ENCODE measurements at places on chromosomes 12 and 14.

DNA sequence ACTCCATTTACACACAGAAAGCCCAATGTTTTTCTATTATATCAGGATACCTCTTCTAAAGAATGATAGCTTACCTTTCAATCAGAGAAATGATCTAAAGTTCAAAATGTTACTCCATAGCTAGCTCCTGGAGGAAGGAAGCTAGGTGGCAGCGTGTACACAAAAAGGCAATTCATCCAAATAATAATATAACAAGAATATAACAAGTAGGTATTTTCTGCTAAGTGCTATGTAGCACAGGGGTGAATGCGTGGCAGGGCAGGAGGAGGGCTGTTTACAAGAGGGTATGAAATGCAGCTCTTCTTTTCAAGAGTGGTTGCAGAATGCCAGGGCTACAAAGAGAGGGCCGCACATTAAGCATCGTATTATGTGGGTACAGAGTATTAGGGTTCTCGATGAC is 663 bp upstream of the SNAPC1 start:
- DNase-seq = no peak

DNA sequence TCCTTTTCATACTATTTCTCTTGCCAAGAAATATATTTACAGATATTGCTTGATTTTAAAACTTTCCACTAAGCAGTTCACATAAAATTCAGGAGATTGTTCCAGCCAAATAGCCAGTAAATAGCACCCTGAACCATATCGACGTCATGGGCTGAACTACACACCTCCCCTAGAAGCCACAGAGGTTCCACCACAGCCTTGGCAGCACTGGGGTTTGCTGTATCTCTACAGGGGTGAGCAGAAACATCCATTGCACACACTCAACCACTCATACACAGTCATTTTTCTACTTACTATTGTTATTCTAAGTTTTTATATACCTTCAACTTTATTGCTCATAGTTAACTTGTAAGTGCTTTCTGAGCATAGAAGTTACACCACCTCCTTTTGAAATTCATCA is 8.1 kb upstream of the EIF2S3B start:
- no peak for DNase-seq

GRCh38 chr12:69024907-69025306 is 91.9 kb upstream of the CPM start:
- DNase-seq = no peak

DNA sequence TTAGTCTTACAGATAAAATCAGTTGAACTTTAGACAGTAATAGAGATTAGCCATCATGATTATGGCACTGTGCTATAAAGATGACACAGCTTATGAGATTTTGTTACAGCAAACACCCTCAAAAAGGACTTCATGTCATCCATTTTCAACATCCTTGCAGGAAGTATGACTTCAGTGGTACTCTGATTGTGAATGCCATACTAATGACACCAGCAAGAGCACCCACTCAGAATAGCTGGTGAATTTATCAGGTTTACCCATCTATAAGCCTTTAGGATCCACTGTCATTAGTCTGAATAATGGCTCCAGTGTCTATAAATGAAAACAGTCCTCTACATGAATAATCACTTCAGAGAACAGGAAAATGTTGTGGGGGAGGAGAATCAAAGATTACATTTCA is 615.2 kb downstream of the RPS29 start:
- no peak for DNase-seq

DNA sequence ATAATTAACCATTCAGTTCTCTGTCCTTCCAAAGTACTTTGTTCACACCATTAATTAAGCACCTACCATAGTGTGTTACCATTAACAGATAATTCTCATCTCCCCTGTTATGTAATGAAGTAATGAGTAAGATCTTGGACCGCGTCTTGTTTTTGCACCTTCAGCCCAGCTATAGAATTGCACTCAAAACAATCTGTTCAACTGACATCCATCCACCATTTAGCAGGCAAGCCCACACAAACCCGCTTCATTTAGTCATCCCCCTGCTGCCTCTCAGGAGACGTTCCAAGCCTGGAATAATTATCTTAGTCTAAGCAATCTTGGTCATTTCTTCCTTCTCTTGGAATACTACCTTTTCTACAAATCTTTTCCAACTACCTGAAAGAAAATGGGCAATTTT is 74.4 kb downstream of the DUSP16 start:
- DNase-seq = no peak

DNA sequence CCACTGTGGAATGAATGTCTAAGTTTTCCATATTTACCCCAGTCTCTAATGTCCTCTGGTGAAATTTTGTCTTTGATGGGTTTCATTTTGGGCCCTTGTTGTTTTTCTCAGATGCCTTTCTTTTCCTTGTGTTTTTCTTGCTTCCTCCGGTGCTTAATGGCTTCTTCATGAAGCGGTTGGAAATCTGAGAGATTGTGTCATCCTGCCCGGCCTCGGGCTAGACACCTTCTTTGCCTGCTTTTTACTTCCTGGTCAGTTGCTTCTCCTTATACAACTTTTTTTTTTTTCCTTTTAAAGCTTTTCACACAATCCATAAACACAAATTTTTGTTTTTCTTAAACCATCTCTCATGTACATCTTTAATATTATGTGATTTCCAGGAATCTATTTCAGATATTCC is 7.1 kb downstream of the ETV6 start:
- no peak for DNase-seq

GRCh38 chr14:74951443-74952179 is 3.8 kb downstream of the PGF start:
- no peak for DNase-seq

DNA sequence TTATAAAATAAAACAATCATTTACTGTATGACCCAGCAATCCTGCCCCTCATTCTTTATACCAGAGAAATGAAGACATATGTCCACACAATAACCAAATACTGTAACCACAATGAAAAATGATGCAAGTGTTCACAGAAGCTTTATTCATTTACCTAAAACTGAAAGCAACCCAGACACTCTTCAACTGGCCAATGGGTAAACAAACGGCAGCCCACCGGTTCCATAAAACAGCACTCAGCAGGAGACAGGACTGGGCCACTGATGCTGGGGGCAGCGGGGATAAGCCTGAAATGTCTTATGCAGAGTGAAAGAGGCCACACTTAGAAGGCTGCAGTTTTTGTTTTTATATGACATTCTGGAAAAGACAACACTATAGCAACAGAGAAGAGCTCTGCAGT is 15.1 kb downstream of the DDX51 start:
- no peak for DNase-seq

- no peak for DNase-seq
These were observed 305.4 kb downstream of the BCL11B start for GRCh38 chr14:98966475-98967162.

- no peak for DNase-seq
These were observed 75.7 kb downstream of the PLEKHG7 start for GRCh38 chr12:92778525-92778924.

- DNase-seq = peak; percentile 38
These were observed 31.2 kb downstream of the TMEM132C start for GRCh38 chr12:128298091-128298748.

GRCh38 chr14:52018252-52018651 is 28.9 kb downstream of the RTRAF start:
- no peak for DNase-seq

DNA sequence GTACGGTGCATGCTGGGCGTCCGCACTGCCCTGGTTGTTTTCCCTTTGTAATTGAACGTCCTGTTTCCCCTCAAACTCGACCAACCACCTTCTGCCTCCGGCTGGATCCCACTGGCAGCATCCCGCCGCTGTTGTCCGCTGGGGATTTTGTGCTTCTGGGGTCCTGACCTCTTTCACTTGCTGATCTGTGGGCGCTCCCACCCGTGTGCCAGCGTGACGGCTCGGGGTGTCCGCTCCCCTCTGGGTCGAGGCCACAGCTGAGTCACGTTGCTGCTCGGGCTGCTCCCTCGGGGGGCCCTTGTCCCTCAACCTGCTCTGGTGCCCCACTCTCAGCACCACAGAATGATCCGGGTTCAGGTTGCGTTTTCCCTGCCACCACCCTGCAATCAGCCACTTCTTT is 8.0 kb downstream of the PGAM5 start:
- DNase-seq = no peak

DNA sequence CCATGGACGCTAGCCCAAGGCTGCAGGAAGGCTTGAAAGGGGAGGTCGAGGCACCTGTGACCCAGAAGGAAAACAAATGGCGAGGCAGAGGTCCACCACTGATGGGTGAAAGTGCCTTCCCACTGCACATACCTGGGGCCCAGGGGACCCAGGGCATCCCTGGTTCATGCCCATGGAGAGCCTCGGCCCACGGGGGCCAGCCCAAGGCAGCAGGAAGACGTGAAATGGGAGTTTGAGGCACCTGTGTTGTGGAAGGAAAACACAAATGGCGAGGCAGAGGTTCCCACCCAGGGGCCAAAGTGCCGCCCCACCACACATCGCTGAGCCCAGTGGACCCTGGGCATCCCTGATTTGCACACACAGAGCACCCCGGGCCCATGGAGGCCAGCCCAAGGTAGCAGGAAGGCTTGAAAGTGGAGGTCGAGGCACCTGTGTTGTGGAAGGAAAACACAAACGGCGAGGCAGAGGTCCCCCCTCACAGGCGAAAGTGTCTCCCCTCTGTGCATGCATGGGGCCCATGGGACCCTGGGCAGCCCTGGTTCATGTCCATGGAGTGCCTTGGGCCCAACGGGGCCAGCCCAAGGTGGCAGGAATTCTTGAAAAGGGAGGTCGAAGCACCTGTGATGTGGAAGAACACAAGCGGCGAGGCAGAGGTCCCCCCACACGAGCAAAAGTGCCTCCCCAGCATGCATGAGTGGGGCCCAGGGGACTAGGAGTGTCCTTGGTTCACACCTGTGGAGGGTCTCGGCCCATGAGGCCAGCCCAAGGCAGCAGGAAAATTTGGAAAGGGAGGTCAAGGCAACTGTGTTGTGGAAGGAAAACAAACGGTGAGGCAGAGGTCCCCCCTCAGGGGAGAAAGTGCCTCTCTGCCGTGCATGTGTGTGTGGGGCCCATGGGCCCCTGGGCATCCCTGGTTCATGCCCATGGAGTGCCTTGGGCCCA is 383.3 kb downstream of the ALG10 start:
- DNase-seq = no peak

GRCh38 chr12:54526812-54527630 is 22.4 kb upstream of the PDE1B start:
- DNase-seq = peak; percentile 75

- peak; percentile 69 for DNase-seq
These were observed 2.0 kb upstream of the GAPDH start for GRCh38 chr12:6532051-6532926.

GRCh38 chr12:41367726-41368405 is 179.7 kb downstream of the PDZRN4 start:
- DNase-seq = no peak

Measured in neuronal stem cell (in vitro differentiated cells).